ENCODE measurements at places on chromosomes 2 and 18.
A peak's percentile ranks its signal among the peaks of the same experiment; 100 is the strongest.

DNA sequence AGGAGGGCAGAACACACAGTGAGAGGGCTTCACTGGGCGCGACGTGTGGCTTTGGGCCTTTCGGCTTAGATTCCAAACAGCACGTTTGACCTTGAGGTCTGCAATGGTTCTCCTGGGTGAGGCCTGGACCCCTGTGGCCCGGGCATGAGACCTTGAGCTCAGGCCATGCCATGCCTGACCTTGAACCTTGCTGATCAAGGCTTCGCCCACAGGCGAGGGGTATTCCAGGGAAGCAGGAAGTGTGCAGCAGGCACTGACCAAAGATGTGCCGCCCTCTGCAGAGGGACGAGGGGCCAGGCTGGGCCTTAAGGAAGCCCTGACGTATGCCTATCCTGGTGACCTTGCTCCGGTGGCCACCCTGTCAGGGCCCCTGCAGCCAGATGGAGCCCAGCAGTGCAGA is 178.3 kb upstream of the HDAC4 start:
- no peak for DNase-seq

GRCh38 chr2:168272225-168272624 is 24.8 kb upstream of the STK39 start:
- DNase-seq: no peak

- DNase-seq: peak; percentile 4
Observed at GRCh38 chr18:37322492-37323035, 243.0 kb downstream of the CELF4 start.

DNA sequence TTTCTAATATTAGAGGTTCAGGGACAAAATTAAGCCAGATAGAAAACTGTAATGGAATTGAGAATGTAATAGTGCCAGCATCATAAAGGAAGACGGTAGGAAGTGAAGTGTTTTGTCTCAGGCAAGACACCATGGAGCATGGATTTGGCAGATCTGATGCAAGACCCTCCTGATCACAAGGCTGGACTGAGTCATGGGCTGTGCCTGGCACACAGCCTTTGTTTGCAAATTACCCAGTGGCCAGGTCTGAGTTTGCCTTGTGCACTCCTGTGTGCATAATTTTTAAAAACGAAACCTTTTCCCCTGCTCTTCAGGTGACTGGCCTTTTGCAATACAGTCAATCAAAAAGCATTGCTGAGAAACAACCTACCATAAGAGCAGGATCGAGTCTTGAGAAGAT is 2.0 kb upstream of the UPP2 start:
- DNase-seq: no peak

- no peak for DNase-seq
Observed at GRCh38 chr2:98037666-98038336, 42.1 kb upstream of the TMEM131 start.

GRCh38 chr2:219638217-219638947 is 11.0 kb downstream of the SLC4A3 start:
- no peak for DNase-seq

- no peak for DNase-seq
Observed at GRCh38 chr2:230582851-230583283, 129.8 kb upstream of the CAB39 start.
